ENCODE measurements at places on chromosomes 3 and 15.

GRCh38 chr15:57676585-57676984 is 29.9 kb upstream of the POLR2M start:
- no peak for DNase-seq

DNA sequence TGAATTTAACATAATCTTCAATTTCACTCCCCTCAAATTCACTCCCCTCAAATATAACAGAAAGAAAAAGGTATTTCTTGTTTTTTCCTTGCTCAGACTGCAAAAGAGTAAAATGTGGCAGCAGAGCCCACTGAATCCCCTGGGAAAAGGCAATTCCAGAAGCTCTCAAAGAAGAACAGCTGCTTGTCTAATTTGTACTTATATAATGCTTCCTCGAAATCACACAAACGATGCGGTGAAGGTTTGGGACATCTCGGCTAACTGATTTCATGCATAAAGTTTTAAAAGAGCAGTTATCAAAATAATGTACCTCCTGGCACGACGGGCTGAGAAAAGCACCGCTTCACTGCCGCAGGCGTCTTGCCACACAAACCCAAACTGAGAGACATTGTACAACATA is 10.7 kb downstream of the BDH1 start:
- no peak for DNase-seq

GRCh38 chr15:60916679-60917460 is 312.2 kb downstream of the RORA start:
- peak; percentile 60 for DNase-seq

DNA sequence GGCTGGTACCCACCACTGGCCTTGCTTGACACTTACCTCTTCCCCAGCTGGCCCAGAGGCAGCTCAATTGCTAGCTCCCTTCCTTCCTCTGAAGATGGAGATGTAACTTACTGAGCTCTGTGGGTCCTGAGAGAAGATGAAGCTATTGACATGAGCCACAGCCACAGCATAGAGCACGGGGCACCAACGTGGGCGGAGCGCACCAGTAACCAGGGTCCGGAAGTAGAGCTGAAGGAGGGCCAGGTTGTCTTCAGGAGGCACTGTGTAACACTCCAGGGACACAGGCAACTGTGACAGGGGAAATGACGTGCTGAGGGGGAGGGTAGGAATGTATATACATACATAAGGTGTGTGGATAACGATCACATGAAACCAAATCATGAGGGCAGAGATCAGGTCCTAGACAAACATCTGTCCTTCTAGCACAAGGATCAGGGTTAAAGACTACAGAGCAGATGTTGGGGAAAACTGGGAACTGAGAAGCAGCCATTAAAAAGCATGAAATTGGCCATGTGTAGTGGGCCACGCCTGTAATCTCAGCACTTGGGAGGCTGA is 4.3 kb upstream of the LTK start:
- no peak for DNase-seq

- no peak for DNase-seq
These were observed 115.6 kb downstream of the EOMES start for GRCh38 chr3:27606537-27606936.

DNA sequence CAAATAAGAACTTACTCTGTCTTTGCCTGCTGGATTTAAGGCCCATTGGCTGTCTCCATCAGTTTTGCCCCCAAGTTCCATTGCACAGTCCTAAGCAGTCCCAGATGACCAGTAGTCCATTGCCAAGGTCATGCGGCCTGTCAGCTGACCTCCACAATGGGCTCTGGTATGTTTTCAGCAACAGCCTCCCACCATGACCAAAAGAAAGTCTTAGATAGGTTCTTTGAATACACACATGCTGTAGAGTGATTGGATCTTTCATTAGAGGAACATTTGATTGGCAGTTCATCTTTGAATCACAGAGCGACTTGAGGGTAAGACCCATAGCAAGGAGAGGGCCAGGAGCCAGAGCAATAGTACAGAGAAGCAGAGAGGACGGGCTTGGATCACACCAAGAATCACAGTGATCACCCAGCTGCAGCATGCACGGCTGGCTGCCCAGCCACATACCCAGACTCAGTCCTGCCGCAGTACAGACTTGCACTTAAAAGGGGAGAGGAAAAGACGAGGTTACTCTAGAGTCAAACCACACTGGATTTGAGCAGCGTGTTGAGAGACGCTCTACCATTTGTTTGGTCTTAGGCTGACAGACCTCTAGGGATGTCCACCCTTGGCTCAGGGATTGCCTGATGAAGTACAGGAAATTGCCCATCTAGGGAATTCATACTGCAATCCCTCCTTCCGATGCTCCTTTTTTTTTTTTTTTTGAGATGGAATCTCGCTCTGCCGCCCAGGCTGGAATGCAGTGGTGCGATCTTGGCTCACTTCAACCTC is 50.4 kb downstream of the APH1B start:
- no peak for DNase-seq

DNA sequence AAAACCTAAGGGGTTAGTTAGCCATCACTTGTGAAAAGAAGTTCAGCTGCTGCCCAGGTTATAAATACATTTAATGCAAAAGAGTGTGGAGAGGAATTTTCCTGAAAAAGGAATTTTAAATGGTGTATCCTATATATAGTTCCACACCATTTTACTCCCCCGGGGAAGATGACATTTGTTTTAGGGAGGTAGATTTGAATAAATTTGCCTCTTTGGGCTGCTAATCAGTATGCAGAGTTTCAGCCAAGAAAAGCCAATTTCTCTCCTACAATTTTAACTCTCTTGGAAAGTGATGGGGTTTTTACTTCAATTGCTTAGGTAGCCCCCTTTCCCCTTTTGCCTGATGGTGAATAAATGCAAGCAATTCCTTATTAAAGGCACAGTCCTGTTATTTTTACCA is 161.2 kb downstream of the OTOL1 start:
- DNase-seq: no peak

- DNase-seq: no peak
These were observed 236.6 kb downstream of the TBC1D5 start for GRCh38 chr3:17505856-17506255.

- no peak for DNase-seq
These were observed 22.8 kb upstream of the FLNB start for GRCh38 chr3:57985176-57985983.

DNA sequence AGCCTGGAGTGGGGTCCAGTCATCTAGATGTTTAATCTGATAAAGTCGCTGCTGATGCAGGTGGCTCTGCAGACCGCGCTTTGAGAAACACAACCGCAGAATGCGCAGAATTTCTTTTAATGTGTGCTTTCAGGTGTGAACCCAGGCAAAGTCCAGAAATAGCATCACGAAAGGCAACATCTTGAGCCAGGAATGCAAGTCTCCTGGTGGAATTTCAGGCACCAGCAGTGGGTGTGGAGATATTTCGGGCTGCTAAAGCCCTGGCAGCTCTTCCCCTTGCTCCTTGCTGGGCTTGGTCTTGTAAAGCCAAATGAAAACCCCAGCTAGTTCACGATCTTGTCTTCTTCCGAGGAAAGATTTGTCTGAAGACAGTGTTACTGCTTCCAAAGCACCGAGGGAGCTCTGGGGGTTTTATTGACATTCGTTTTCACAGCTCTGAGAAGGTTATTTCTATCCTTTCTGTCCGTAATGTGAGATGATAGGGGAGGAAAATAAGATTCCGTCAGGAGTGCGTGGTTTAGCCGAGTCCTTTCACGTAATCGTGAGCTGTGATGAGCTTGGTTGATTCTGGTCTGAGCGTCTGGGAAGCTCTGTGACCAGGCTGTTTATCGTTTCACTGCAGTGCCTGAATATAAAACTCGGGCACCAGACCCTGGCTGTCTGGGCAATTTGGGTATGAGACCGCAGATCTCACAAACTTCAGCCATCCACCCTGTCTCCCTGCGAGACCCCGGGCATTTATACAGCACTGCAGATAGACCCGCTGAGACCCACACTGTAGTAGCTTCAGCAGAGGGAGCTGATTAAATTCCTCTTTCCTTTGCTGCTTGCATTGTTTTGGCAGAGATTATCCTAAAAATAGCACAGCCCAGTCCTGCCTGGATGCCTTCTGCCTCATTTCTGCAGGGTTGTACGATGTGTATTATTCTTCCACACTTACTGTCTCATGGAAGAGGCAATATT is 67.0 kb upstream of the SLC25A26 start:
- no peak for DNase-seq

- DNase-seq: no peak
These were observed 35.2 kb downstream of the GLB1 start for GRCh38 chr3:33061782-33062181.

- no peak for DNase-seq
These were observed 123.4 kb upstream of the SLC24A5 start for GRCh38 chr15:47997195-47998080.

DNA sequence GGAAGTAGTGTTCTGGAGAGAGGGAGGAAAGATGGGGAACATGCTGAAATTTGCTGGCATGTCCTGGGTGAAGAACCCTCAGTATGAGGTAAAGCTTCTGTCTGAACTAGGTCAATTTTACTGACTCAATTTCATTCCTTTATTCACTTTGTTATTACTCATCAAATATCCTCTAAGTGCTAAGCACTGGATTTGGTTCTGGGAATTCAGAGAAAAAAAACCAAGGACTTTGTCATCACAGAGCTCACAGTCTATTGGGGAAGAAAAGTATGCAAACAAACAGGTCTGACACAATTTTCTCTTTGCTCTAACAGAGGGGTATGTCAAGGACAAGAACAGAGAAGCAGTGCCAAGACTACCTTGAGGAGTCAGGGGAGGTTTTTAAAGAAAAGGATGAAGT is 68.0 kb downstream of the TFG start:
- no peak for DNase-seq

DNA sequence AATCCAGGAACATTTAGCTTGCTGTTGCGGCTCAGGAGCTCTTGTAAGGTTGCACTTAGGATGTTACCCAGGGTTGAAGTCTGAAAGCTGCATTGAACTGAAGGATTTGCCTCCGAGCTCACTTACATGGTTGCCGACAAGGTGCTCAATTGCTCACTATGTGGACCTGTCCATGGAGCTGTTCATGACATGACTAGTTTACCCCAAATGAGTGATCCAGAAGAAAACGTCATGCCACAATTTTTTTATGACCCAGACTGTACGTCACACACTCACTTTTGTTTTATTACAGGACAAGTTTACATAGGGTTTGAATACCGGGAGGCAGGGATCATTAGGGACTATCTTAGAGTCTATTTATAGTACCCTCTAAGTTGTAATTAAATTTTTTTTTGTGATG is 21.0 kb upstream of the CLDN11 start:
- DNase-seq: no peak

GRCh38 chr3:64890006-64890405 is 202.2 kb upstream of the ADAMTS9 start:
- no peak for DNase-seq

- no peak for DNase-seq
These were observed 42.4 kb upstream of the ETV5 start for GRCh38 chr3:186151077-186151971.

GRCh38 chr3:10495003-10495402 is 10.4 kb downstream of the ATP2B2 start:
- DNase-seq: no peak

GRCh38 chr15:50247819-50248655 is 17.5 kb downstream of the HDC start:
- DNase-seq: peak; percentile 26

- DNase-seq: no peak
These were observed 54.4 kb downstream of the ERC2 start for GRCh38 chr3:56413911-56414310.

DNA sequence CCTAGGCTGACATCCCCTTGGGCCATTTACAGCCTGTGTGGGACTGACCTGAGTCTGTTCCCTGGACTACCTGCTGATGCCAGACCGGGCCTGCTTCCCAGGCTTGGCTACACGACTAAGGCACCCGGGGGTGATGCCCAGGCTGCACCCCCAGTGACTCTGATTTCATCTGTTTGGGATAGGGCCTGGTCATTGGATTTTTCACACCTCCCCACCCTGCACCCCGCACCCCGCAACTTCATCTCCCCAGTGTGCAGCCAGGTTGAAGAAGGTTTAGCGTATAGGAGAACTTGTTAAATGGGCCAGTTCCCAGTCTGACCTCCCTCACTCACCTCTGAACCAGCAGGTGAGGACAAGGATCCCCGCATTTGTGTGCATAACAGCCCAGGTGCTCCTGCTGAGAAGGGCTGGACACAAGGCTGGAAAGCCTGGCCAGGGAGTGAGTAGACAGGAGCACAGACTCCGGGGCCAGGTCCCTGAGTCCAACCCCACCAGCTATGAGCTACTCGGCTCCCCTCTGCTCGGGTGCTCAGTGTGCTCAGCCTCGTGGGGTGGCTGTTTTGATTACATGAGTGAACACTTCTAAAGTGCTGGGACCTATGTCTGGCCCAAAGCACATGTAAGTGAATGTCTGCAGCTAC is 18.5 kb downstream of the SLC6A20 start:
- no peak for DNase-seq

DNA sequence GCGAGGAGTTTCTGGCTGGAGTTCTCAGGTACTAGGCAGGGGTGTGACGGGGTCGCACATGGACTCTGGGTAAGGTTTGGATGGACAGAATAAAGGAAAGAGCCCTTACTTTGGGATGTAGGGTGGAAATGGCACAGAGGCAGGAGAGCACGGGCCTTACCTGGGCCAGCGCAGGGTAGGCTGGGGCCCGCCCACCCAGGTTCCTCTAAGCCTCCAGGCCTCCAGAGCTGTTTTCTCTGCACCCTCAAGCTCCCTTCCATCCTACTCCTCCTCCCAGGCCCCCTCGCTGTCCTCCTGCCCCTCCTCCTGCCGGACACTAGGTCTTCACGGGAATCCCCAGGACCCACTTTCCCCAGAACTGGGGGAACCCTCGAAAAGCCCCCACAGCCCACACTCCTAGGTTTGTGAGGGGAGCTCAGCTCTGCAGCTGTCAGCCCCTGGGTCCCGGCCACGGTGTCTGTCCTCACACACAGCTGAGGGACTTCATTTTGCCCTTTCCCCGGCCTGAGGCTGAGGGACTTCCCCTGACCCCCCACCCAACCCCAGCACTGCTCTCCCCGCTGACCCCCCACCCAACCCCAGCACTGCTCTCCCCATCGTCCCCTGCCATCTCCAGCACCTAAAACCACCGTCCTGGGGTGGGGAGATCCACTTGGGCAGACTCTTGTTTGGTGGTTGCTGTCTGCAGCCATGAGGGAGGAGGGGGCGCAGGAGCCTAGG is 53.0 kb upstream of the PCSK6 start:
- no peak for DNase-seq

- no peak for DNase-seq
These were observed 2.6 kb downstream of the DPH3 start for GRCh38 chr3:16262174-16262573.

DNA sequence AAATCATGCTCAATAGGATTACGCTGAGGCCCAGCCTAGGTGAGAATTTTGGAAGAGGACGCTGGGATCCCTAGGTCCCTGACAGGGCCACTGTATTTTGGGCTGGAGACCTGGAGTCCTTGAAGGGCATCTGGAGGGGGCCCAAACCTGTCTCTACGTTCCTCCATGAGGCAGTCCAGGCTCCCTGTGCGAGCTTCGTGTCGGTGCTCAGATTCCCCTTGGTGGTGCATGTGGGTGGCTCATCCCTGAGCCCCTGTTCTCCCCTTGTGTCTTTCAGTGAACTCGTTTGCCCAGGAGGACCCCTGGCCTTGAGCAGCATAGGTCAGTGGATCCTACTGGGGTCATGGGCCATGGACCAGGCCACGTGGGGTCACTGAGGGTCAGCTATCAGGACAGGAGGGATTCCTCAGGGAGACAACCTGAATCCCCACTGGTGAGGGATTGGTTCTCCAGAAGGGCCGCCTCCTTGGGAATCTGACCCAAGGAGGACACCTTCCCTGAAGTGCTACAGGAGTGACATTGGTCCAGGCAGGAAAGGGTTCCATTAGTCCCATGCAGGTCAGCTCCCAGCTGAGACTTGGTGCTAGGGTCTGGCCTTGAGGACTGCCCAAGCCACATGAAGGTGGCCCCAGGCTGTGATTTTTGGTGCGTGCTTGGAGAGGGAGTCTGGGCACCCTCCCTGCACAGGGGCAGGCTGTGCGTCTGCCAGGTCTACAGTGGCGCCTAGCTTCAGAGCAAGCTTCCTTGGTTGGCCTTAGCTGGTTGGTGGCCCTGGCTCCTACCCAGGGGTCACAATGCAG is 229.8 kb downstream of the SNRPN start:
- DNase-seq: no peak
